ENCODE measurements at places on chromosomes 16 and 17.

- no peak for DNase-seq
These were observed 398.8 kb downstream of the HS3ST3B1 start for GRCh38 chr17:14699574-14700185.

GRCh38 chr17:4436381-4436780 lies 2.6 kb downstream of the SPNS3 start:
- no peak for DNase-seq

DNA sequence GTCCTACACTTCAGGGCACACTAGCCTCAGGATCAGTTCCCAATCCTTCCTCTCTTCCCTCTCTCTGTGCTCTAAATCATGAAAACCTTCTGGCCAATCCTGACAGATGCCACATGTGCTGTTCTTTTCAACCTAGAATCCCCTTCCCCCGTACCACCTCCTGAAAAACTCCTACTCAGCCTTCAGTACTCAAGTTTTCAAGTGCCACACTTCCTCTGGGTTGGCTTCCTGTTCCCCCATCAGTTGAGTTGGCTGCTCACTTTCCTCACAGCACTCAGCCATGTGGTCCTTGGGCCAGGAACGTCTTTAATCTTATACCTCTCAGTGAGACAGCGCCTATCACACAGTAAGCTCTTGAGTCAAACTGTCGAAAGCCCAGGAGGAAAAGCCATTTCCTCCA lies 3.3 kb downstream of the ASPHD1 start:
- DNase-seq: no peak

GRCh38 chr17:15233022-15233805 lies 31.9 kb downstream of the PMP22 start:
- DNase-seq: peak; percentile 63

GRCh38 chr16:9092282-9092977 lies 986 bp downstream of the HAPSTR1 start:
- peak; percentile 41 for DNase-seq

- no peak for DNase-seq
These were observed 1.6 kb downstream of the AMFR start for GRCh38 chr16:56423584-56424403.

DNA sequence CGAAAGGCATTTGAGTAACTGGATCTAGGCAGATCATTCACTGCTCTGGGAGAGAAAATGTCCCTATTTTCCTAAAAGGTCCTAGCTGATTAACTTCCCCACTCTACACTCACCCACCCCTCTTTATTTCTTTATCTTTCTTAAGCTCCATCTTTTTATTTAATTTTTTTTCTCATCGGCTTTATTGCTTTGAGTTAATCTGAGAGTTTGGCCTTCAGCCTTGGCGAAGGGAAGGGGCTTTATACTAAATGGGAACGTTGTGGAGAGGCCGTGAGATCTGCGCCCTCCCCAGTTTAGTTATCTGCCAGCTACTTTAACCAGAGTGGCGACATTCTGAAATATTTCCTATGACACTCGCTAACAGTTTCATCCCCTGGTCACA lies 882 bp upstream of the TOX3 start:
- DNase-seq: no peak

- no peak for DNase-seq
These were observed 50.5 kb upstream of the SALL1 start for GRCh38 chr16:51201604-51202003.

DNA sequence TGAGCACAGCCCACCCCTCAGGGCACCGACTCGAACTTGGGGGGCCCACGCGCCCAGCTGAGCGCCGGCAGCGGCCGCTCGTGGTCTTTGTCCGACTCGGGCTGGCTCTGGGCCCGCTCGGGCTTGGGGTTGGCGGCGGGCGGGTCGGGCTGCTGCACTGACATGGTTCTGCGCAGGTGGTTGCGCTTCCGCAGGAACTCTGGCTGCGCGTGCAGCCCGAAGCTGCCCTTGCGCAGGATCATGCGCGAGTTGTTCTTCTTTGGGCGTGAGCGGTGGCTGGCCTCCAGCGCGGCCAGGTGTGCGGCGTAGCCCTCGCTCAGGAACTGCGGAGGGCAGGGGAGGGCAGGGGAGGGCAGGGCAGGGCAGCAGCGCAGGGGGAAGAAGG lies 11.1 kb downstream of the PIMREG start:
- DNase-seq: no peak

- peak; percentile 46 for DNase-seq
These were observed 19.0 kb downstream of the MED24 start for GRCh38 chr17:40035162-40035559.

- DNase-seq: no peak
These were observed 23.6 kb downstream of the ALDH3A2 start for GRCh38 chr17:19672009-19672750.

DNA sequence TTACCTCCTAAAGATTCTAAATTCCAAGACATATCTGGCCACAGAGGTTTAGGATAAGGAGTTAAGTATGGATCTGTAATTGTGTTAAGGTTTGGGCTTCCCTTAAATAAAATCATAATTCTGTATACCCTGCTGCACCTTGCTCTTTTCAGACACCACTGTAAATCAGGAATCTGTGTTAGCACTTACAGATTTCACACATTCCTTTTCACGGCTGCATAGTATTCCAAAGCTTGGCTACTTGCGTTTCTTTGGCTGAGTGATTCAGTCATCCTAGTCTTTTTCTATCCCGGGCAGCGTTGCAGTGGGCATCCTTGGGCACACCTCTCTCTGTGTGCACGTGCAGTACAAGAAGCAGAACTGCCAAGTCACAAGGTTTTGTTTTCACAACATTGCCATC lies 105.8 kb downstream of the SOCS1 start:
- DNase-seq: no peak

GRCh38 chr17:33318241-33318640 lies 25.1 kb upstream of the ASIC2 start:
- no peak for DNase-seq

GRCh38 chr17:1011760-1012735 lies 15.1 kb downstream of the TIMM22 start:
- no peak for DNase-seq

DNA sequence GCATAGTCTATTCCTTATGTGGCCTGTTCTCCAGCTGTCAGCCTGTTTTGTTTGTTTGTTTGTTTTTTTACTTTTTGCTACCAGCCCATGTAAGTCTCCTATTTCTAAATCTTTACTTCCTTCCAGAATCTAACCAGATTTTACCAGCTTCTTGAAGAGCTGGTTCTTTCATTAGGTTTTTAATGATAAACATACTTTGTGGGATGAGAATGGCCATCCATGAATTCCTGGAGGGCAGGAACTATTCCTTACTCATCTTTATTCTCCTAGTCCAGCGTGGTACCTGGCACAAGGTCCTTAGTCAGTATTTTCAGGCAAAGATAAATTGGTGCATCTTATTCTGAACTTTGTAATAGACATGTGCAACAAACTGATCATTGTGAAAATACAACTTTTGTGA lies 17.3 kb downstream of the RSPRY1 start:
- peak; percentile 15 for DNase-seq

- no peak for DNase-seq
These were observed 17.3 kb upstream of the BRIP1 start for GRCh38 chr17:61880589-61881102.

DNA sequence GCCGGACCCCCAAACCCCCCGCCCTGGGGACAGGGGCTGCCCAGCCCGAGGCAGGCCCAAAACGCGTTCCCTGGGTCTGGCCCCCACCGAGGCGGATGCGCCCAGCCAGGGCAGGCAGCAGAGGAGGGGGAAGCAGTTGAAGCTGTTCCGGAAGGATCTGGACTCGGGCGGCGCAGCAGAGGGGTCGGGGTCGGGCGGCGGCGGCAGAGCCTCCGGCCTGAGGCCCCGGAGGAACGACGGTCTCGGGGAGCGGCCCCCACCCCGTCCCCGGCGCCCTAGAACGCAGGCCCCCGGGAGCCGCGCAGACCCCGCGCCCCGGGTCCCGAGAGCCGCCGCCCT lies 22.9 kb upstream of the ZFPM1 start:
- DNase-seq: no peak

DNA sequence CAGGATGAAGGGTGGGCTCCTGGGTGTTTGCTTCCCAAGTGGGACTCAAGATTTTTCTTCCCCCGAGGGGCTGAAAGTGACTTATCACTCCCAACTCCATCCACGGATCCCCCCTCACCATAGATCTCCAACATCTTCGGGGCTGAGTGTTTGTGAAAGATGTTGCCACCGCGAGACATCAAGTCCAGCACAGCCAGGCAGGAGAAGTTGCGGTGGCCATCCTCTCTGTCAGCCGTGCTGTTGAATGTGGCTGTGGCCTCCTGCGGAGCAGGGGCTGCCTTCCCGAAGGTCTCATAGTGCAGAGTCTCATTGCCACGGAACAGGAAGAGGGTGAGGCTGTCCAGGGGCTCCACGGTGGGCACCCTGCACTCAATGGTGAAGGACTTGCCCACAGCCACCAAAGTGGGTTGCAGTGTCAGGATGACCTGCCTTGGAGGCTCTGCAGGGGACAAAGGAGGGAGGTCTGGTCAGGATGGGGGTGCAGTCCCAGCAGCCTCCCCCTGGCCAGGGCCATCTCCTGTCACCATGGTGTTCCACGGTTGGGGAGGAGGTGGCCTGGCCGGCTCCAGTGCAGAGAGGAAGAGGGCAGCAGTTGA lies 5.5 kb downstream of the PRR29 start:
- no peak for DNase-seq

DNA sequence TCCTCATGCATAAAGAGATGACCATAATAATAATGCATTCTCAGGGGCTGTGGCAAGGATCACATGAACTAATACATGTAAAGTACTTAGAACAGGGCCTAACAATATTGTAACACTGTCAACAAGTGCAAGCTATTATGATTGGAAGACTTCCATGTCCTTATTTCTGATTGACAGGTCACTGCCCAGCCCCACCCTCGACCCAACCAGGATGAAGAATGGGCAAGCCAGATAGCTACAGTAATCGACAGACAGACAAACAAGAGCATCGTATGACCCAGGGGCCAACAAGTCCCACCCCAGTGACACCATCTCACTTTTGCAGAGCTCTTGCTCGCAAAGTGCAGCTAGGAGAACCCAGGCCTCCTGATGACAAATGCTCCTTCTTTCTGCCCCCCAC lies 14.6 kb upstream of the MMP2 start:
- no peak for DNase-seq

GRCh38 chr16:28188085-28188916 lies 23.5 kb downstream of the XPO6 start:
- peak; percentile 26 for DNase-seq

DNA sequence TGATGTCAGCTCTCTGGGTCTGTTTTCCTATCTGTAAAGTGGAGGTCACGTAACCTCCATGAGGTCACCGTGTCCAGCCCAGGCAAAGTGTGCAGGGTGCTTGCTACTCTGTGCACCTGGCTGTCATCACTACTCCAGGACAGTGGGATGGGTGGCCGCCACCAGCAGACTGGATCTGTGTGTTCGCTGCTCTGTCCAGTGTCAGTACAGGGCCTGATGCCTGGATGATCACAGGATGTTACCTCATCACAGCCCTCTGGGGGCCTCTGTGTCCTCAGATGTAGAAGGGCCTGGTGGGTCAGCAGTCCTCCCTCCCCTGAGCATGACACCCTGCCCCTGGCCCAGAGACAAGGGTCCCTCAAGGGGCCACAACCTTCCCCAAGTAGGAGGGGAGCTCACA lies 80.0 kb downstream of the KCNJ18 start:
- no peak for DNase-seq

- DNase-seq: no peak
These were observed 22.1 kb downstream of the C17orf58 start for GRCh38 chr17:67974185-67974584.

GRCh38 chr17:82003411-82004381 lies 19.0 kb downstream of the CENPX start:
- peak; percentile 98 for DNase-seq

GRCh38 chr17:64216000-64216337 lies 47.1 kb downstream of the TEX2 start:
- peak; percentile 80 for DNase-seq

GRCh38 chr17:49848739-49849138 lies 870 bp upstream of the TAC4 start:
- DNase-seq: no peak

- peak; percentile 14 for DNase-seq
These were observed 863.2 kb upstream of the GOT2 start for GRCh38 chr16:59597269-59597668.

GRCh38 chr17:30588798-30589247 lies 111.6 kb downstream of the GOSR1 start:
- DNase-seq: no peak

DNA sequence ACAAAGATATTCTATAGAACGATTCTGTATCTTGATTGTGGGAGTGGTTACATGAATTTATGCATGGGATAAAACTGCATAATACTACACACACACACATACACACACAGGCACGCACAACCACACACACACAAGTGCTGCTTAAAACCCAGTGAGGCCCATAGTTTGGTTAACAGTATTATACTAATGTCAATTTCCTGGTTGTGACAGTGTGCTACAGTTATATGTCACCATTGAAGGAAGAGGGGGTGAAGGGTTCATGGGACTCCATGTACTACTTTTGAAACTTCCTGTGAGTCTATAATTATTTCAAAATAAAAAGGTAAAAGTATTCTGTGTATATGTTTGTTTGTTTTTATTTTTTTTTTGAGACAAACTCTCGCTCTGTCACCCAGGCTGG lies 8.1 kb downstream of the ZC3H7A start:
- no peak for DNase-seq

- DNase-seq: no peak
These were observed 344.7 kb downstream of the HAPSTR1 start for GRCh38 chr16:9436175-9436574.

DNA sequence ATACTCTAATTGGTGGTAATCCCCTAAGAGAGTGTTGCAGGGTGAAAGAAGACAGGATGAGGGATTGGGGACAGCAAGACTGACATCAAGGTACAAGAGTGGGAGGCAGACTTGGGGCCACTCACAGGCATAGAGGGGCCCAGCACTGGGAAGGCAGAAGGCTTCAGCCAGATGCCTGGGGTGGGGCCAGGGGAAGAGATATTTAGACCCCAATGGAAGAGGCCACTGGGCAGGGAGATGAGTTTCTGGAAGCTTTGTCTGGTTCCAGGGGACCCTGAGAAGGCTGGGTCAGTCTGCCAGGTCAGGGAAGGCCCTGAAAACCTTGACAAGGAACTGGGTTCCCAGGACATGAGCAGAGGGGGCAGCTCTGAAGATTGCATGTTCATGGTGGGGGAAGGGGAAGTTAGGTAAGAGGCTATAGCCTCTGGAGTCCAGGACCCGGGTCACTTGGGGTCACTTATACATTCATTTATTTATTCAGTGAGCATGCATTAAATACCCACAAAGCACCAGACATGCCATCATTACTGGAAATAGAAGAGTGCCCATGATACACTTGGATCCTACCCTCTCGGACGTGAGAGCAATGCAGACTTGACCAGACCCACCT lies 92.9 kb downstream of the TMEM132E start:
- no peak for DNase-seq

GRCh38 chr17:68861602-68862001 lies 93.6 kb downstream of the ABCA8 start:
- no peak for DNase-seq

DNA sequence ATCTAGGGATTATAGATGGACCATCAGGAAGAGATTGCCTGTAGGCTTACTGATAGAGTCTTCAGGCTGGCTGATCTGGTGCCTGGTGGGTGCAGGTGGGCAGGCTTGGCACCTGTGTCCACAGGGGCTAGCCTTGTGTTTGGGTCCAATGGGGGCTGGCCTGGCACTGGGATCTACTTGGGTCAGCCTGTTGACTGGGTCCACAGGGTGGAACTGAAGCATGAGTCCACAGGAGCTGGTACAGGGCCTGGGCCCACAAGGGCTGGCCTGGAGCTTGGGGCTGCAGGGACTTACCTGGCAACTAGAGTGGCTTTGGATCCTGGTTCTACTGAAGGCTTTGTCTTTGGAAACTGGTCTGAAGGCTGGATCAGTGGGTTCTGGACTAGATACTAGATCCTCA lies 1217.7 kb downstream of the CDH11 start:
- no peak for DNase-seq

GRCh38 chr16:11273721-11274324 lies 394 bp upstream of the PRM3 start:
- DNase-seq: no peak
